Right cardiac atrium (tissue), 5 donors: ENCODE measurements at places on chromosomes 5 and 9. TPM values are rescaled to one million over a fixed set of nuclear protein-coding genes. Genes with fewer than 3 reads are reported as not detected.

The GRIN1 gene
- polyA plus RNA-seq = 0.09 TPM

The SPINK4 gene
- polyA plus RNA-seq = not detected

The GABRG2 gene
- not detected for polyA plus RNA-seq

The FAM170A gene
- polyA plus RNA-seq = not detected

The ADAMTS12 gene
- polyA plus RNA-seq = 0.54 TPM

The FBP2 gene
- not detected for polyA plus RNA-seq

The RALGDS gene
- 33.8 TPM for polyA plus RNA-seq

The MYO10 gene
- polyA plus RNA-seq = 2.1 TPM

The SLC34A1 gene
- polyA plus RNA-seq = not detected

The ANGPTL2 gene
- 26.7 TPM for polyA plus RNA-seq

The TLX3 gene
- not detected for polyA plus RNA-seq

The GZMA gene
- polyA plus RNA-seq = 0.93 TPM

The FAM221B gene
- polyA plus RNA-seq = not detected

The AJM1 gene
- 4.3 TPM for polyA plus RNA-seq

The HTR4 gene
- polyA plus RNA-seq = 1.3 TPM

The GM2A gene
- 27.7 TPM for polyA plus RNA-seq

The SPINK7 gene
- not detected for polyA plus RNA-seq

The MELK gene
- polyA plus RNA-seq = 0.09 TPM

The BNC2 gene
- 4.7 TPM for polyA plus RNA-seq
